ENCODE measurements at places on chromosomes 7 and 10.

- DNase-seq, result peak; percentile 51
These were observed 8.1 kb downstream of the PRKRIP1 start for GRCh38 chr7:102404005-102404861.

DNA sequence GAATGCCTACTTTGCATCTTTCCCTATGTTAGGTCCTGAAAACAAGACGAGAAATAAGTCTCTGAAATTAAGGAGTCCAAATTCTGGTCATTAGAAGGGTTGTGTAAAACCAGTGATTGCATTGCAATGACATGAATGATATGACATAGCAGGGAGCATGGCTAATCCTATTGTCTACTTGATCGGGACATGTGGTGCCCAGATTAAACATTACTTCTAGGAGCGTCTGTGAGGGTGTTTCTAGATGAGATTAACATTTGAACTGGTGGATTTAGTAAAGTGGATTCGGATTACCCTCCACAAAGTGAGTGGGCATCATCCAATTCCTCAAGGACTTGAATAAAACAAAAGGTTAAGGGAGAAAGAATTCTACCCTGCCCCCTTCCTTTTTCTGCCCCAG, 434.9 kb upstream of the KLF6 start:
- DNase-seq, result no peak

DNA sequence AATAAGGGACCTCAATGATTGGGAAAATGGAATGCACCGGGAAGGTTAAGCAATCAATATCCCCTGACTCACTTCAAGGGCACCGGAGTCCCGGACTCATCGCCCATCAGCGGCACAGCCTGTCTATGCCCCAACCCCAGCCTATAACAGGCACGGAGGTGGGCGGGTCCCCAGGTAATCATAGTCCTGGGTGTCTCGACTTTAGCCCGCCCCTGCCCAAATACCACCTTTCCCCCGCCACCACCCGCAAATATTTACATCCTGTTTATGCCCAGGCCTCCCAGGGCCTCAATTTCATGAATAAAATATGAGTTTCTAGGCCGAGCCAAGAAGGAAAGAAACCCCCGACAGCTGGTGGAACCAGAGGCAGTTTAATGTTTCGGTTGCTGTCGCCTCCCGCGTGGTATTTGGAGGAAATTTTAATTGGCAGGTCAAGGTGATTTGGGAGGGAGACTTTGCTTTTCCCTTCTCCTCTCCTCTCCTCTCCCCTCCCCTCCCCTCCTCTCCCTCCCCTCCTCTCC, 15.6 kb upstream of the RFC2 start:
- peak; percentile 77 for DNase-seq

DNA sequence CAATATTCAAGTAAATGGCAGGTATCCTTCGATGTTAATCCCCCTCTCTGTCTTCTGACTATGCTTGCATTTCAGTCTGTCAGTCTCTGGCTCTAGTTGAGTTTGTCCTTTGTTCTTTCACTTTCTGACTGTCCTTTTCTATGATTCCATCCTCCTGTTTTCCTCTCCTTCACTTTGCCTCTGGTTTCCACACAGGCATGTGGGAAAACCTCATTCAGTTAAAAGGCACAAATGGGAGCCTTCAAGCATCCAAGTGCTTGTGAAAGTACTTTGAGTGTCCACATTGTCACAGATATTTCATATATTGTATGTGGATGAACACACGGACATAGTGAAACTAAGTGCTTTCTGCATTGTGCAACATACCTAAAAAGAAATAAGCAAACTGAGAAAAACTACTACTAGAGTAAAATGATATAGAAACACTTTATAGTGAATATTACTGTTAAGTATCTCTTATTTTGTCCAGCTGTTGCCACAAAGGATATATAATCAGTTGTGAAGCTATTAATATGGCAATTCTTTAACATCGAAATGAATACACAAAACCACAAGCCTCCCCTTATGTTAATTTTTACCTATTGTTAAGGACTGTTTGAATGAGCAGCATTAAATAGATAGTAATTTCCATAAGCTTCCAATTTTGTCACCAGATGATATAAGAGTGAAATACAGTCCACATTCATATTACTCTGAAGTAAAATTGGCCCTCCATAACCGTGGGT, 71.7 kb downstream of the NRBF2 start:
- peak; percentile 34 for DNase-seq

GRCh38 chr7:35463176-35463700, 209.3 kb upstream of the TBX20 start:
- no peak for DNase-seq

DNA sequence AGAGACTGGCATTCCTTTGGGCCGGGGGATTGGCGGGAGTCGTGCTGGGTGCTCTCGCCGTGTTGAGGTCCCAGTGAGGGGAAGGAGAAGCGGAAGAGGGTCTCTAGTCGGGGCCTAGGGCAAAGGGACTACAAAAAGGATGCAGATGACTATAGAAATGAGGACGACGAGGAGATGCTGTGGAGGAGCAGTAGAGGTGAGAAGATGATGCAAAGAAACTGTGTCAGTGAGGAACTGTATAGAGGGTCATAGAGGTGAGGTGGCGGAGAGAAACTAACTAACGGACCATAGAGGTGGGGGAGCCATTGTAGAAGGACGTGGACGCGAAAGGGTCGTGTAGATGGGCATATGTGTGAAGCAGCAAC, 324 bp downstream of the TWNK start:
- no peak for DNase-seq

- DNase-seq, result no peak
These were observed 129.7 kb downstream of the DGKI start for GRCh38 chr7:137717045-137717444.
